ENCODE measurements at places on chromosomes 16 and 17. TPM values are rescaled to one million over a fixed set of nuclear protein-coding genes. Genes with fewer than 3 reads are reported as not detected.
A peak's percentile ranks its signal among the peaks of the same experiment; 100 is the strongest.

GRCh38 chr16:57876210-57876609 is 73.9 kb upstream of the KIFC3 start:
- no peak for DNase-seq
- H3K27ac ChIP-seq: no peak overlapping the region
- H3K36me3 ChIP-seq: no peaks in the 10 kb centered on the region

GRCh38 chr17:14469971-14470370 is 169.1 kb downstream of the HS3ST3B1 start:
- no peaks in the 10 kb centered on the region for H3K27me3 ChIP-seq
- DNase-seq: no peak
- no peaks in the 10 kb centered on the region for H3K36me3 ChIP-seq

TNP2 gene
- not detected for total RNA-seq

GRCh38 chr16:78748220-78748929 is 648.9 kb downstream of the WWOX start:
- no peak for DNase-seq
- no peaks in the 10 kb centered on the region for H3K36me3 ChIP-seq
- peak overlapping the region; percentile 85 for H3K27ac ChIP-seq

- H3K4me1 ChIP-seq: peaks cover 6% of the 10 kb centered on the region
- no peak overlapping the region for H3K4me3 ChIP-seq
- no peak for DNase-seq
- no peaks in the 10 kb centered on the region for H3K36me3 ChIP-seq
- no peak overlapping the region for H3K27ac ChIP-seq
Measured at GRCh38 chr17:19372866-19373504, 5.3 kb upstream of the MAPK7 start.

Measured in psoas muscle (tissue), 8 donors.